ENCODE measurements at places on chromosomes 5 and 9.

- DNase-seq = no peak
These were observed 293.8 kb downstream of the CWC27 start for GRCh38 chr5:65062469-65063083.

DNA sequence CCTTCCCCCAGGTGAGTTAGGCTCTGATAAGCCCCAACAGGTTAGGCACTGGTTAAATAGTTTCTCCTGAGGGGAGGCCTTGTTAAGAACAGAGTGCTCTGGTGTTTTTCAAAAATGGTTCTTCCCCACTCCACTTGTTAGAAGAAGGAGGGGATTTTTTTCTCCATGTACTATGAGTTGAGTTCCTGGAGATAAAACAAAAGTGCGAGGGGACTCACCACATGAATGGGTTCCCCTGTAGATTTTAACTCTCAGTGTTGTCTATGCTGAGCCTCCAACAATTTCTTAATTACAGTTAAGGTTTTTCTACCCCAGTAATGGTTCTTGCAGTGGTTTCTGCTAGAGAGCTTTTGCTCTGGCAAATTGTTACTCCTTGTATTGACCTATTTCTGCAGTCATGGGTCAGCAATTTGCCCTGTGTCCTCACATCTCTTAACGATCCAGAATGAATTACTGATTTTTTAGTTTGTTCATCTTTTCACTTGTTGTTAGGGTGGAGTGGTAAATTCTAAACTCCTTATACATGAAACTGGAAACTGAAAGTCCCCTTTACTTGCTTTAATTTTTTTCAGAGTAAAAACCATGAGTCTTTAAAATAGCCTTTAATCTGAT lies 44.4 kb downstream of the SCAMP1 start:
- DNase-seq = no peak

DNA sequence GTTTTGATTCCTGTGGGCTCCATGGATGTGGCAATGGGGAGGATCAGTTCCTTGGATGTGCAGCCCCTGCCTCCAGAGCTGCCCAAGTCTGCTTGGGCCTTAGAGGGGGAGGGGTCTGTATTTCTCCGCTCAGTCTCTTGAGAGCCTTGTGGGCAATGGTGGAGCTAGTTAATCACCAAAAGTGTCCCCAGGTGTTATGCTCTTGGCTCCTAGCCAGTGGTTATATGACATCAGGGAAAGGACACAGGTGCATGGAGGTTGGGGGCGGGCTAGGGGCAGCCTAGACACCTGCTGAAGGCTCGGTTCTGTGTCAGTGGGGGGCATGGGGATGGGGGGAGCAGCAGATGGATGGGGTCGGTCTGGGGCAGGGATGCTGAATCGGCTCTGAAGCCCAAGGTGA lies 12.4 kb upstream of the ARAP3 start:
- DNase-seq = no peak

DNA sequence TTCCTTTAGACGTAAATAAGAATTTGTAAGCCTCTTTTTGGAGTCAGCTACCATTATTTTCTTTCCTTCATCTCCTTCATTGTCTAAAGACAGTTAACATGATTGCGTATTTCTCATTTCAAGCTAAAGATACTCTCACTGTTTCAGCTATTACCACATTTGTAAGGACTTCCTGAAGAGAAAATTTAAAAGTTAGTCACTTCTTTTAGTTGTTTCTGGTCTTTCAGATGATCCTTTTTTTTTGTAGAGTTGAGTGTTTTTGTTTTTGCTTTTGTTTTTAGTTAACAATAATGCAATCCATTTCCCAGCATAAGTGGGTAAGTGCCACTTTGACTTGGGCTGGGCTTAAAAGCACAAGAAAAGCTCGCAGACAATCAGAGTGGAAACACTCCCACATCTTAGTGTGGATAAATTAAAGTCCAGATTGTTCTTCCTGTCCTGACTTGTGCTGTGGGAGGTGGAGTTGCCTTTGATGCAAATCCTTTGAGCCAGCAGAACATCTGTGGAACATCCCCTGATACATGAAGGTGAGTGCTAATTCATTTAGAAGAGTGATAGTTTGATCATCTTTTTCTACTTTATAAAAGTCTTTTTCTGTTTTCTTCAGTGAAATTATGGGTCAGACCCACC lies 2.0 kb downstream of the IL31RA start:
- no peak for DNase-seq

DNA sequence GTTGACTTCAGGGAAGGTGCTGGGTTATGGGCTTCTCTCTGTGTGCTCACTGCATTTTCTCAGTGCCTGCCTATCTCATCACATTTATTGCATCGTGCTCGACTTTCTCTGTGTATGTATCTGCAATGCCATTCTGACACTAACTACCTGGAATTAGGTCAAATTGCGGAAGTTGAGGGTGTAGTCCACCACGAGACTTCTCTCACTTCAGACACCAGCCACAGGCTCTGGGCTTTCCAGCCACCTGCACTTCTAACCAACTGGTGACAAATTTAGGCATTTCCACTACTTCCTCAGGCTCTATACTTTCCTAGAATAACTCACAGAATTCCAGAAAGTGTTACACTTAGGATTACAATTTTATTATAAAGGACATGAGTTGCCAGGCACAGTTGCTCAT lies 188.6 kb upstream of the ZNF608 start:
- no peak for DNase-seq

DNA sequence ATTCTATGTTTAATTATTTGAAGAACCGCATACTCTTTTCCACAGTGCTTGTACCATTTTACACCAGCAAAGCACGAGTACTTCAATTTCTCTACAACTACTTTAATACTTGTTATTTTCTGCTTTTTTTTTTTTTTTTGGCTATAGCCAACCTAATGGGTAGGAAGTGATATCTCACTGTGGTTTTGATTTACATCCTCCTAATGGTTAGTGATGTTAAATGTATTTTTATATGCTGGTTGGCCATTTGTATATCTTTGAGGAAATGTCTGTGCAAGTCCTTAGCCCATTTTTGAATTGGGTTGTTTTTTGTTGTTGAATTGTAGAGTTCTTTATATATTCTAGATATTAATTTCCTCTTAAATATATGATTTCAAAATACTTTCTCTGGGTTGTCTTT lies 22.6 kb downstream of the OGN start:
- DNase-seq = no peak

GRCh38 chr9:129402931-129403778 lies 217.7 kb downstream of the C9orf50 start:
- no peak for DNase-seq

All from ecto neural progenitor cell (in vitro differentiated cells).